ENCODE measurements at places on chromosomes 2 and 18. TPM values are rescaled to one million over a fixed set of nuclear protein-coding genes. Genes with fewer than 3 reads are reported as not detected.

GRCh38 chr2:218329826-218330593 lies 26.6 kb upstream of the CATIP start:
- no peak for DNase-seq

DNA sequence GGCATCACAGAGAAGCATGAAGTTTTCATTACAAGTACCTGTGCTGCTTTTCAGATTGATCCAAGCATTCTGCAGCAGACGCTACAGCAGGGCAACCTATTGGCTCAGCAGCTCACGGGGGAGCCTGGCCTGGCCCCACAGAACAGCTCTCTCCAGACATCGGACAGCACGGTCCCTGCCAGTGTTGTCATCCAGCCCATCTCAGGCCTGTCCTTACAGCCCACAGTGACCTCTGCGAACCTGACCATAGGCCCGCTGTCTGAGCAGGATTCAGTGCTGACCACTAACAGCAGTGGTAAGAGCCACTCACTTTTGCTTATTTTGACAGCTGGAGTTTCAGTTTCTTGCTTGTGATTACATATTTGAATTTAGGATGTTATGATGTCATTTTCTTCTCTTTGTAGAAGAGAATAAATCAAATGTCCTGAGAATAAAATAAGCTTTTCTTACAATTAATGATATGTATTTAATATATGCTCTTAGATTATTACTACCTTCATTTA lies 104.9 kb downstream of the ZNF236 start:
- no peak for DNase-seq

GRCh38 chr2:121346859-121347258 lies 61.9 kb upstream of the TFCP2L1 start:
- DNase-seq, result no peak

UGT1A8 gene
- total RNA-seq, result not detected

THAP4 gene
- 63.9 TPM for total RNA-seq

XRCC5 gene
- total RNA-seq, result 510 TPM
